Natural killer cell treated with Interleukin-12 subunit alpha and Interleukin-12 subunit beta and Interleukin-15 and Interleukin-18, amount 100 ng/mL, for 72 hours (primary cell): ENCODE measurements at places on chromosomes 4 and X.

GRCh38 chr4:41399231-41399630 lies 138.7 kb upstream of the LIMCH1 start:
- no peaks in the 10 kb centered on the region for H3K4me1 ChIP-seq
- no peaks in the 10 kb centered on the region for H3K36me3 ChIP-seq
- no peak overlapping the region for H3K4me3 ChIP-seq
- no peak for DNase-seq

GRCh38 chr4:134337574-134337973 lies 136.0 kb upstream of the PABPC4L start:
- H3K27ac ChIP-seq, result no peak overlapping the region
- H3K36me3 ChIP-seq, result no peaks in the 10 kb centered on the region
- no peaks in the 10 kb centered on the region for H3K27me3 ChIP-seq
- H3K4me3 ChIP-seq, result no peak overlapping the region
- H3K4me1 ChIP-seq, result no peaks in the 10 kb centered on the region
- no peak for DNase-seq

DNA sequence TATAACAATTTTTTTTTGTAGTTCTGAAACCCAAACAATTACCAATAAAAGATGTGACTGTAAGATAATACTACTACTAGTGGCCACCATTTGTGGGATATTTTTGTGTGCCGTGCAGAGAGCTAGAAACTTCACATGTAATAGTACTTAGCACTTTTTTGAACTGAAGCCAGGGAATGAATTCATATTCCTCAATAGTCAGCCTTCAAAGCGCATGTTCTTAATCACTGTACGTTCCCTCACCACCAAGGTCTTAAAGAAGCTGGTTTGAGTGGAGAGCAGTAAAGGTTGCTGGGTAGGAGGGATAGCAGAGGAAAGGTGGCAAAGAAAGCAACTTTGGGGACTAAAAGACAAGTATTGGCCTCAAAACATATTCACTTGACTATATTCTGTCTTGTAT lies 9.6 kb upstream of the RUFY3 start:
- no peaks in the 10 kb centered on the region for H3K36me3 ChIP-seq
- no peak for DNase-seq
- no peaks in the 10 kb centered on the region for H3K27me3 ChIP-seq
- H3K4me3 ChIP-seq, result no peak overlapping the region
- H3K4me1 ChIP-seq, result peaks cover 6% of the 10 kb centered on the region

- DNase-seq, result no peak
- H3K36me3 ChIP-seq, result no peaks in the 10 kb centered on the region
- no peak overlapping the region for H3K27ac ChIP-seq
These were observed 56.4 kb upstream of the GPR78 start for GRCh38 chr4:8523766-8524165.

GRCh38 chrX:48695534-48695896 lies 1.0 kb upstream of the SUV39H1 start:
- peak overlapping the region; percentile 97 for H3K4me3 ChIP-seq
- H3K27ac ChIP-seq, result peak overlapping the region; percentile 96
- peaks cover 11% of the 10 kb centered on the region for H3K36me3 ChIP-seq
- no peak for DNase-seq
- H3K4me1 ChIP-seq, result peaks cover 16% of the 10 kb centered on the region

GRCh38 chr4:184699941-184700340 lies 34.0 kb downstream of the CENPU start:
- DNase-seq, result no peak
- H3K4me3 ChIP-seq, result no peak overlapping the region
- peaks cover 15% of the 10 kb centered on the region for H3K36me3 ChIP-seq

DNA sequence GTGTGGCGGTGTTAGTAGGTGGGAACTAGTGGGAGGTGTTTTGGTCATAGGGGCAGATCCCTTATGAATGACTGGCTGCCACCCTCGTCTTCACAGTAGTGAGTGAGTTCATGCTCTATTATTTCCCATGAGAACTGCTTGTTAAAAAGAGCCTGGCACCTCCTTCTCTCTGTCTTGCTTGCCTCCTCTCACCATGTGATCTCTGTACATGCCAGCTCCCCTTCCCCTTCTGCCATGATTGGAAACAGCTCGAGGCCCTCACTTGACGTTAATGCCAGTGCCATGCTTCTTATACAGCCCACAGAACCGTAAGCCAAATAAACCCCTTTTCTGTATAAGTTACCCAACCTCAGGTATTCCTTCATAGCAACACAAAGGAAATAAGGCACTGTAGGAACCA lies 21.7 kb downstream of the PNMA6F start:
- no peaks in the 10 kb centered on the region for H3K4me1 ChIP-seq
- H3K4me3 ChIP-seq, result no peak overlapping the region
- H3K36me3 ChIP-seq, result no peaks in the 10 kb centered on the region

GRCh38 chr4:77501240-77501639 lies 104.4 kb upstream of the CXCL13 start:
- DNase-seq, result no peak
- peaks cover 11% of the 10 kb centered on the region for H3K27me3 ChIP-seq
- H3K4me1 ChIP-seq, result peaks cover 10% of the 10 kb centered on the region
- no peak overlapping the region for H3K4me3 ChIP-seq

GRCh38 chrX:68978255-68978654 lies 149.4 kb downstream of the EFNB1 start:
- peaks cover 7% of the 10 kb centered on the region for H3K27me3 ChIP-seq
- peaks cover 9% of the 10 kb centered on the region for H3K36me3 ChIP-seq
- H3K4me3 ChIP-seq, result no peak overlapping the region
- DNase-seq, result no peak
- no peaks in the 10 kb centered on the region for H3K4me1 ChIP-seq

GRCh38 chr4:55864577-55865223 lies 11.3 kb downstream of the EXOC1 start:
- no peak overlapping the region for H3K27ac ChIP-seq
- H3K4me1 ChIP-seq, result peaks cover 26% of the 10 kb centered on the region
- peaks cover 15% of the 10 kb centered on the region for H3K36me3 ChIP-seq
- DNase-seq, result no peak

DNA sequence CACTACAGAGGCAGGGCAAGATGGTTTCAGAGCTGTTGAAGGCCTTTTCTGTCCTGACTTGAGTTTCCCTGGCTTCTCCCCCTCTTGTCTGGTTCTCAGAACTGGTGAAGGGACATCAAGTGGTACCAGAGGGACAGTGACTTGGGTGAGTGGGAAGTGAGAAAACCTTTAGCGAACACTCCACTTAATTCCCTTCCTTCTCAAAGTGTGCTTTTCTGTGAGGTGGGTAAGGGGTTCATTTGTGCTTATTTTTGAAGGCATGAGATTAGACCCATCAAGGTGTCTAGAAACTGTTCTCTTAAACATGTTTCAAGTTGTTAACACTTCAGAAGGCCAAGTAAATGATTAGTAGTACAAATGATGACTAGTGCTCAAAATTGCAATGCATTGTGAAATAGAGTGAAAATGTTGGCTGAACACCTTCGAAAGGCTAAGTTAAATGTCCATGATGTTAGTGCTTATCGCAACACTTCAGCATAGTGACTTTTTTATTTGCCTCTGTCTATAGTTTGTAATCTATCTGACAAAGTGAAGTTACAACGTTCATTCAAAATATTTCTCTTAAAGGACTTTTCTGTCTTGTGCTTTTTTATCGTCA lies 2.8 kb downstream of the AREG start:
- peaks cover 4% of the 10 kb centered on the region for H3K4me1 ChIP-seq
- no peak for DNase-seq
- H3K4me3 ChIP-seq, result no peak overlapping the region
- no peak overlapping the region for H3K27ac ChIP-seq
- H3K36me3 ChIP-seq, result no peaks in the 10 kb centered on the region
- H3K27me3 ChIP-seq, result no peaks in the 10 kb centered on the region

DNA sequence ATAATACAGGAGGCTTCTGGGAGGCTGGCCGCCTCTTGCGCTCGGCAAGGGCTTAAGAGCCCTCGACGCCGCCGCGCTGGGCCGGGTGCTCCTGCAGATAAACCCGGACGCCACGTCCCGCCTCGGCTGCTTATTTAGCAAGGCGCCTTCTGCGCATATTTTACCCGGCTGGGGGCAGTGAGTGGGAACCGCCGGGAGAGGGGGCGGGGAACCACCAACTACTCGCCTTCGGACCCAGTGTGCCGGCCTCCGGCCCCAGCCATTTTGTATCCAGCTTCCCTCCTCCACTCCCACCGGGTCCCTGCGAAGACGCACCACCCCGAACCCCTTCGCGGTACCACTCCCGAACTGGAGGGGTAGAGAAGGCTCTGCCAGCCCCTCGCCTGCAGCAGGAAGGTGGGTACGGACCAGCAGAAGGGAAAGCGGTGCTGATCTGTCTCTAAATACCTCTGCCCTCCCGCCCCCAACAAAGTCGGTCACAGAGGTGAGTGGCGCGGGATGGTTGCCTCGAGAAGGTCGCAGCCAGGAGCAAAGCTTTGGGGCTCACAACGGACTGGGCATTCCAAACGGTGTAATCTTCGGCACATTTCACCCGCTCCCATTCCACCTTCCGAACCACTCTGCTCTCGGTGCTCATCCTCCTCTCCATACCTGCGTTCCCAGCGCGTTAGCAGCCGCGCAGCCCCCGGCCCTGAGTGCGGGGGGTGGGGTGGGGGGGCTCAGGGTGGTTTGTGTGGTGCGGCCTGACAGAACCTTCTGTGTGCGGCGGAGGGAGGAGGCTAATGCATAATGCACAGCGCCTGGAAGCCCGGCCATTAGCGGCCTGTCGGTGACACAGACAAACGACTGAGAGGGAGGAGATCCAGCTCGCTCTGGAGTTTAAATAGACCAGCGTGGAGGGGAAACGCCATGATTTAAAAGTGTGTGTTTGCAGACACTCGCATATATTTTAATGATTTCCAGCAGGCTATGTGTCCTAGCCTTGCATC lies 4.9 kb upstream of the BCOR start:
- H3K27me3 ChIP-seq, result peaks cover 8% of the 10 kb centered on the region
- H3K36me3 ChIP-seq, result no peaks in the 10 kb centered on the region
- no peak overlapping the region for H3K4me3 ChIP-seq
- peaks cover 14% of the 10 kb centered on the region for H3K4me1 ChIP-seq
- DNase-seq, result no peak

GRCh38 chrX:100948557-100948956 lies 19.8 kb upstream of the XKRX start:
- DNase-seq, result no peak
- no peaks in the 10 kb centered on the region for H3K4me1 ChIP-seq
- H3K27ac ChIP-seq, result no peak overlapping the region
- no peaks in the 10 kb centered on the region for H3K27me3 ChIP-seq
- H3K4me3 ChIP-seq, result no peak overlapping the region

GRCh38 chrX:78387364-78387763 lies 60.0 kb upstream of the CYSLTR1 start:
- H3K36me3 ChIP-seq, result peaks cover 13% of the 10 kb centered on the region
- H3K4me3 ChIP-seq, result no peak overlapping the region
- H3K27me3 ChIP-seq, result peaks cover 16% of the 10 kb centered on the region
- no peaks in the 10 kb centered on the region for H3K4me1 ChIP-seq

DNA sequence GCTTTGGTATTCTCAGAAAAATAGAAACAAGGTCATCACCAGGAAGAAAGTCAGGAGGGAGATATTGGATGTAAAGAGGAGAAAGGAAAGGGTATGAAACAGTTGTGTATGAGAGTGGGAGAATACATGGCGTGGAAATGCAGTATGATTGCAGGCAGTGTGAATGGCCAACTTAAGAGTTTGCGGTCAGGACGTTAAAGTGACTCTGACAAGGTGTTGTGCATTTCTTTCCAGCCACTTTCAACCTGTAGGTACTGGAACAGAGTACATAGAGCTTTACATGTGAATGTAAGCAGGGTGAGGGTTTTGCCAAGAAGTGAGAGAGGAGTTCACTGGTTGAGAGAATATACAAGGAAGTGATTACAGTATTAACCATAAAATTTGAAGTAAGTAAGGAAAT lies 15.7 kb downstream of the ATP10D start:
- H3K36me3 ChIP-seq, result no peaks in the 10 kb centered on the region
- no peak overlapping the region for H3K27ac ChIP-seq
- H3K4me3 ChIP-seq, result no peak overlapping the region

DNA sequence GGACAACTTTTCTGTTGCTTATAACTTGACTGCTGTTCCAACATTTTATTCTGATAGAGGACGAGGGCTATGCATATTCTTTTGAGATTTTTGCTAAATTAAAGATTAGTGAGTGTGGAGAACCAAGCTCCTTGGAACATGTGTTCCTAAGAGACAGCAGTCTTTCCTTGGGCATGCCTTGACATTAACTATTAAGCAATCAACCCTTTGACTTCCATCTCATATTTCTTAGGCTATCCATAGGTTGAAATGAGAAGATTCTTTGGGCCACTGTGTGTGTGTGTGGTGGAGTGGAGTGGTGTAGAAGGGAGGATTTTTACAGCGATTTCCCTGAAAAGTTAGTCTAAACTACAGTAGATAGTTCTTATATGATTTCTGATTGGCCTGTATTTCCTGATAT lies 127.4 kb upstream of the POF1B start:
- H3K27ac ChIP-seq, result no peak overlapping the region
- no peaks in the 10 kb centered on the region for H3K4me1 ChIP-seq
- no peaks in the 10 kb centered on the region for H3K27me3 ChIP-seq
- H3K4me3 ChIP-seq, result no peak overlapping the region
- DNase-seq, result no peak

DNA sequence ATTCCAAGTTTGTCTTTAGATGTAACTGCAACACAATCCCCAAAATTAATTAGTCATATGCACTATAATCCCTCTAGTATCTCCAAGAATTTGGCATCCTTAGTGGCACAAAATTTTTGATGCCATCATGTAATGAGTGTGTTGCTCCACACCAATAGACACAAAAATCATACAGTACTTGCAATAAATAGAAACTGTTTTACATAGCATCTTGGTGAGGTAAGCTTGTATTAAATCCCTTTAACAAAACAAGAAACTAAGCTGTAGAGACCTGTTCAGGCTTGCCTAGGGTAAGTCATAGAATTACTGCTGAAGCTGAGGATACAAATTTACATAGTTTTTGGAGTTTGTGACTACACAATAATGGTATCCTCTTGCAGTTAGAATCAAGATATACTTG lies 64.5 kb upstream of the PRSS12 start:
- H3K27ac ChIP-seq, result no peak overlapping the region
- no peaks in the 10 kb centered on the region for H3K4me1 ChIP-seq
- no peak overlapping the region for H3K4me3 ChIP-seq
- H3K36me3 ChIP-seq, result no peaks in the 10 kb centered on the region
- DNase-seq, result no peak

- no peak overlapping the region for H3K4me3 ChIP-seq
- DNase-seq, result no peak
- H3K27me3 ChIP-seq, result no peaks in the 10 kb centered on the region
- no peak overlapping the region for H3K27ac ChIP-seq
- no peaks in the 10 kb centered on the region for H3K4me1 ChIP-seq
These were observed 173.9 kb downstream of the SCFD2 start for GRCh38 chr4:53191997-53192396.

DNA sequence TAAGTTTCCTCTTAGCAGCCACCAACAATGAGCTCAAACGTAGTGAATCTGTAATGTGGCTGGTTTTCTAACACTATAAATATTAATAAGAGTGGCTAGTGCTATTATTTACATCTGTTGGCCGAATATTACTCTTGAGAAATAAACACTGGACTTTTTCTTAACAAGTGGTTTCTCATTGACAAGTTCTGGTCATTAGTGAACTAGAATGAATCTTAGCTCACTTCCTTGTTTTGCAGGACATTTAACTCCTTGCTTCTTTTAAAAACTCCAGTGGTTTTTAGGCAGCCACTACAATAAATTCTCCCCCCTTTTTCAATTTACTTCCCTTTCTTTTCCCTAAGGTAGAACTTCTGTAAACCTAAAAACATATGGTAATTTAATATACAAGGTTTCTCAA lies 177.2 kb downstream of the ARAP2 start:
- H3K27me3 ChIP-seq, result no peaks in the 10 kb centered on the region
- peaks cover 15% of the 10 kb centered on the region for H3K4me1 ChIP-seq
- no peak for DNase-seq
- peak overlapping the region; percentile 39 for H3K27ac ChIP-seq
- H3K36me3 ChIP-seq, result peaks cover 22% of the 10 kb centered on the region
